Right ventricle myocardium inferior (tissue), 1 donor: ENCODE measurements at places on chromosomes 11 and 22. TPM values are rescaled to one million over a fixed set of nuclear protein-coding genes. Genes with fewer than 3 reads are reported as not detected.

DNA sequence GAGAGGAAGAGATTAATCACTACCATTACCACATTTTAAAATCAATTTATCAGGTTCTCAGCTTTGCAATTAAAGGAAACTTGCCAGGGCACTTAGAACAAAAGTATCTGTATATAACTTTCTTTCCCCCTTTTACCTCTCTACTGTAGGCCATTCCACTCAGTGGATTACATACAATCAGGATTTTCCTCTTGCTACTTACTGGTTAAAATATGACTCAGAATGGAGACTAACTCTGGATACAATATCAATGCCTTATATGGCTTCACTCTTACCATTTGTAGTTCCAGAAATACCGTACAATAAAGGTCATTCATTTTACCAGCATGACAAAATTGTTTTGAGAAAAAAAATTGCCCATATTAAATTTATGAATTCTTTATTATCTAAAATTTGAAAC lies 706.8 kb downstream of the KCNA4 start:
- no peak for DNase-seq

- no peak for DNase-seq
Measured at GRCh38 chr22:32561163-32561562, 86.6 kb downstream of the FBXO7 start.

GAB4 gene
- total RNA-seq, result not detected

JAM3 gene
- 22.5 TPM for total RNA-seq

DNA sequence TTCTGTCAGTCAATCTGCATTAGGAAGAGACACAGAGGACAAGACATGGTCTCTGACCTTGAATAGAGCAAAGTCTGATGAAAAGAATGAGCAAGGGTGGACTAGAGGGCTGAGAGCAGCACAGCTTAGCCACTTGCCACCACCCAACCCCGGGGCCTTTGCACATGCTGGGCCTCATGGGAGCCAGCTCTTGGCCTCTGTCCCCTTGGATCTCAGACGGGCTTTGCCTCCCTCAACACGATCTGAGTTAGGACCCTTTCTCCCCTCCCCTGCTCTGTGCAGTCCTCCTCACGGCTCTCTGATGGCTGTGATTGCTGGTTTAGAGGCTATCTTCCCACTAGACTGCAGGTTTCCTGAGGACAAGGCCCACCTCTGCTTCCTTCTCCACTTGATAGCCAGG lies 131.6 kb upstream of the B3GAT1 start:
- no peak for DNase-seq

KRTAP5-1 gene
- total RNA-seq, result not detected

DNA sequence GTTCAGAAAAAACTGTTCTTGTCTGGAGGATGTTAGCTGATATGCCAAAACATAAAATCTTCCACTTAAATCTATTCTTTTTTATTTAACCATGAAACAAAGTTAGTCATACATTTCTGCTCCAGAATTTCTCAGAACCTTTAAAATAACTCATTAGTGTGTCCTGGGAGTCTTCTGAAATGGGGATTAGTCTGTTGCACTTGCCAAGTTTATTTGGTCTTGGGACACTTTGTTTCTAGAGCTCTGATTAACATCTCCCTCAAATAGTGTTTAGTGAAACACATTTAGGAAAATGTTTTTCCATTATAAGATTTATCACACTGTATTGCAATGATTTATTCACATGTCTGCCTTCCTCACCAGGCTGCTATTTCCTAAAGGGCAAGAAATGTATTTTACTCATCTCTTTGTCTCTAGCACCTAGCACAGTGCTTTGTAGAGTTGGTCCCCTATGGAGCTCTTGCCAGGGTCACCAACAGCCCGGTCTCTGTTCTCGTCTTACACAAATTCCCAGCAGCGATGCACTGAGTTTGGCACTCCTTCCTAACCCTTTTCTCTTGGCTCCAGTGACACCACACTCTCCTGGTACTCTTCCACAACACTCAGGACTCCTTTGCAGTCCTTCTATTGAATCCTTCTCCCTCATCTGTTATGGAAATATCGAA lies 189.2 kb downstream of the CSNK2A3 start:
- DNase-seq, result no peak

- peak; percentile 71 for DNase-seq
Measured at GRCh38 chr22:20437613-20438426, at the start of gene SCARF2. SCARF2 (minus strand) TSS chr22:20437825; CDS start chr22:20437754, 71 bp downstream.

GRCh38 chr11:10505278-10506007 lies 35.5 kb downstream of the RNF141 start:
- no peak for DNase-seq
